Urothelium cell line (cell line): ENCODE measurements at places on chromosomes 3 and 15.

DNA sequence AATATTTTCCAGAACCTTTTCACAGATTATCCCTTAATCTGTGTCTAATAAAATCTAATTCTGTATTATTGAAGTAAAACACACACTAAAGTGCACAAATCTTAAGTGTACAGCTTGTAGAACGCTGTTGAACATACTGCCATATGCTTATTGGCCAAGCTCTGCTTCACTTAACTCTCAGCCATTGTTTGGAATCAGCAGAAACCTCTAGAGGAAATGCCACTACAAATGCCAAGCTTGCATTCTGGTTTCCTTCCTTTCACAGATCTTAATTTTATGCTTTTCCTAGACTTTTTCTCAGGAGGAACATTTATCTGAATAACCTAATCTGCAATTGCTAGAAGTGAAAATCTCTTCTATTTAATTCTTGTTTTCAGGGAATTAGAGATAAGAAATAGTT is 10.1 kb downstream of the MNS1 start:
- no peak for DNase-seq

DNA sequence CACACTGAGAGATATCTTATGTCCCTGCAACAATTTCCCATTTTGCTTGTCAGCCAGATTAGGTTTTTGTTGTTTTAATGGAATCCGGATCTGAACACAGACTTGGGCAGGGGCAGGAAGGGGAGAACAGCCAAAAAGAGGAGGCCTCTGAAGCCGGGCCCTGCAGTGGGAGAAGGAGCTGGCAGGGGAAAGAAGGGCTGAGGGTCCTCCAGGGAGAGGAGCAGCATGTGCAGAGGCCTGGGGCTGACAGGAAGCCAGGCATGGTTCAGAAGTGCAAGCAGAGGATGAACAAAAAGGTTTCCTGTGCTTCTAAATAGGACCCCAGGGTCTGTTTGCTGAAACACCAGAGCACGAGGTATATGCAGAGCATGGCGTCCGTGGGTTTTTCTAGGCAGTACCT is 49.1 kb upstream of the POMGNT2 start:
- DNase-seq = no peak

GRCh38 chr3:33064929-33065328 is 32.0 kb downstream of the GLB1 start:
- no peak for DNase-seq

GRCh38 chr3:137062250-137062649 is 104.5 kb downstream of the IL20RB start:
- no peak for DNase-seq

GRCh38 chr3:190357468-190357867 is 30.5 kb upstream of the CLDN16 start:
- no peak for DNase-seq

- DNase-seq = no peak
These were observed 145.8 kb upstream of the UBE2E1 start for GRCh38 chr3:23659840-23660430.

- DNase-seq = no peak
These were observed 11.7 kb downstream of the ARL13B start for GRCh38 chr3:93991631-93992030.

DNA sequence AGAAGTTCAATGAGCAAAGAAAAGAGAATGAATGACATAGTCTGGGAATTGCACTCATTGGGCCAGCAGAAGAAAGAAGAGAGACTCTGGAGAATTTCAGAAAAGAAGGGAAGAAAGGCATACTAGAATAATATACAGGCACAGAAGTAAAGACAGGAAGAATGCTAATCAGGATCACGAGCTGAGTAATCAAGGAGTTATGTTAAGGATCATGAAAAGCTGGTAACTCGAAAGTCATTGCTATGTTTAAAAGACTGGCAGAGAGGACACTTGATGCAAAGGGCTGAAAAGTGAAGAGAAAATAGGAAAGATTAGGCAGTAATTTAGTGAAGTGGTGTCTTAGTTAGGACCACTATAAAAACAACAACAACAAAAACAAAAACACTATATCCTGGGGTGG is 284.1 kb downstream of the ZBBX start:
- DNase-seq = no peak

GRCh38 chr3:152282813-152283212 is 14.1 kb downstream of the MBNL1 start:
- DNase-seq = no peak

- DNase-seq = no peak
These were observed 13.5 kb downstream of the TBC1D2B start for GRCh38 chr15:78063970-78064385.

DNA sequence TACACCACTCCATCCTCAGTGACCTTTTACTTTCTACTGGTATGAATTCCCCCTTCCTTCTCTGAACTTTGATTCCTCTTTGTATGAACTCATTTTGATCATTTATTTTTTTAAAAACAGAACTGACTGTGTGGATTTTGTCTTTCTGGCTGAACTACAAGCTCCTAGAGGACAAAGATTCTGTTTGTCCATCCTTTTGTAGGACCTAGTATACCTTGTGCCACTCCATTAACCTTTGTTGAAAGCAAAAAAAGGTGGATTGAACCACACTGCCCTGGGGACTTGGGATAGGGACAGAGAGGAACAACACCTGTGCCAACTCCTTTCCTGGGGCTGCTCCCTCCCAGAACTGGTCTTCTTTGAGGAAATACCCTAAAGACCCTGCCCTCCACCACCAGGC is 23.6 kb downstream of the FSTL1 start:
- no peak for DNase-seq

GRCh38 chr15:63082366-63082765 is 39.3 kb upstream of the LACTB start:
- no peak for DNase-seq
